ENCODE measurements at places on chromosomes 7 and 10. TPM values are rescaled to one million over a fixed set of nuclear protein-coding genes. Genes with fewer than 3 reads are reported as not detected.

The CRTAC1 gene
- 2.5 TPM for total RNA-seq

The ATE1 gene
- total RNA-seq = 30.4 TPM

The CACNB2 gene
- 3.2 TPM for total RNA-seq

The ANKRD7 gene
- not detected for total RNA-seq

The ENTPD1 gene
- not detected for total RNA-seq

The ANLN gene
- total RNA-seq = 18.4 TPM

The CDNF gene
- 2.2 TPM for total RNA-seq

The NRBF2 gene
- 31.0 TPM for total RNA-seq

The PIK3CG gene
- not detected for total RNA-seq

The FBXL13 gene
- total RNA-seq = 1.1 TPM

The NPSR1 gene
- total RNA-seq = not detected

The WAC gene
- total RNA-seq = 121 TPM

The CPA1 gene
- total RNA-seq = not detected

The GPR15LG gene
- not detected for total RNA-seq

The DGKI gene
- 19.4 TPM for total RNA-seq

The TLL2 gene
- 0.17 TPM for total RNA-seq

The RHOBTB1 gene
- total RNA-seq = 14.4 TPM

The MXI1 gene
- 48.1 TPM for total RNA-seq

The SLC26A4 gene
- total RNA-seq = 0.34 TPM

The EXOC4 gene
- total RNA-seq = 73.8 TPM

The TMEM229A gene
- not detected for total RNA-seq

The MCM10 gene
- total RNA-seq = 5.0 TPM

The SFXN3 gene
- total RNA-seq = 5.2 TPM

The ADAM8 gene
- total RNA-seq = 5.4 TPM

The PWWP2B gene
- total RNA-seq = 49.4 TPM

The CNNM1 gene
- 0.10 TPM for total RNA-seq

The TRRAP gene
- 68.7 TPM for total RNA-seq

The SPDYE16 gene
- 0.20 TPM for total RNA-seq

The EPO gene
- not detected for total RNA-seq
